Stimulated activated CD4-positive, alpha-beta T cell treated with anti-CD3 and anti-CD28 coated beads, Interleukin-1b, Interleukin-23, amount 100 ng/mL, for 48 hours (primary cell): ENCODE measurements at places on chromosomes 16 and 17.

DNA sequence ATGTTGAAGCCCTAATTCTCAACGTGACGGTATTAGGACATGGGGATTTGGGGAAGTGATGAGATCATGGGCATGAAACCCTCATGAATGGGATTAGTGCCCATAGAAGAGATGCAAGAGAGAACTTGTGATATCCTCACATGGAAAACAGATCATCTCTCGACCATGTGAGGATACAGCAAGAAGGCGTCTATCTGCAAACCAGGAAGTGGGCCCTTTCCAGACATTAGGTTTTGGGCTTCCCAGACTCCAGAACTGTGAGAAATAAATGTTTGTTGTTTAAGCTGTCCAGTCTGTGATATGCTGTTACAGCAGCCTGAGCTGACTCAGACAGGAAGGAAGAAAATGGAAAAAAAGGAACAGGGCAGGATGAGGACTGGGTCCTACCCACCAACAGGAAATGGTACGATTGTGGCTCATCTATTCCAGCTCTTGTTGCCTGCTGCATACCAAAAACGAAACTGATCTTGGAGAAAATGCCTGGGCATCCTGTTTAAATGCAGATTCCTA lies 21.9 kb upstream of the SSTR2 start:
- DNase-seq: peak; percentile 11

DNA sequence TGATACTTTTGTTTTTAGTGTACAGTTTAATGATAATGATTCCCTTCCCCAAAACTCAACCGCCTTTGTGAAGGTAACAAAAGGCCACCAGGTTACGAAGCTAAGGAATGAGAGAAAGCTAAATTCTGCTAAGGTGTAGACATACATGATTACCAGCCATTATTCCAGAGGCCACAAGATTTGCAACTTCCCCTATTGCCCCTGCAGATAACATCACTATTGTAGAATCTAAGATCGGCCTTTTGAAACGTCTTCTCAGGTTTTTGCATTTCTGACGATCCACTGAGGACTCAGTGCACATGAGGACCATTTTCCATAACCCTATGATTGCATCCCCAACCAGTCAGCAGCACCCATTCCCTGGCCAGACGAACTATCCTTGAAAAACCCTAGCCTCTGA lies 33.9 kb upstream of the SNN start:
- DNase-seq: no peak

DNA sequence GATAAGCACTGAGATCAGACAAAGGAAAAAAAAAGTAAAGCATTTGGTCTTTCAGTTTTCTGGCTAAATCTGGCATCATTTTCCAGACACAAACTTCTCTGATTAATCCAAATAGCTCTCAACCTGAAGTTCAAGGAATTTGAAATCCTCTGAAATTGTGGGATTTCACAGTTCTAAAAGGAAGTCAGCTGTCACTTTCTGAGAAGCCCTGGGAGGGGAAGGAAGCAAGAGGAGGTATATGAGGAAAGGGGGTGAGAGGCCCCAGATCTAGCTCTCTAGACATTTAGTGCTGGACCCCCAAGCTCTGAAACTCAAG lies 17.5 kb upstream of the HOXB9 start:
- no peak for DNase-seq

DNA sequence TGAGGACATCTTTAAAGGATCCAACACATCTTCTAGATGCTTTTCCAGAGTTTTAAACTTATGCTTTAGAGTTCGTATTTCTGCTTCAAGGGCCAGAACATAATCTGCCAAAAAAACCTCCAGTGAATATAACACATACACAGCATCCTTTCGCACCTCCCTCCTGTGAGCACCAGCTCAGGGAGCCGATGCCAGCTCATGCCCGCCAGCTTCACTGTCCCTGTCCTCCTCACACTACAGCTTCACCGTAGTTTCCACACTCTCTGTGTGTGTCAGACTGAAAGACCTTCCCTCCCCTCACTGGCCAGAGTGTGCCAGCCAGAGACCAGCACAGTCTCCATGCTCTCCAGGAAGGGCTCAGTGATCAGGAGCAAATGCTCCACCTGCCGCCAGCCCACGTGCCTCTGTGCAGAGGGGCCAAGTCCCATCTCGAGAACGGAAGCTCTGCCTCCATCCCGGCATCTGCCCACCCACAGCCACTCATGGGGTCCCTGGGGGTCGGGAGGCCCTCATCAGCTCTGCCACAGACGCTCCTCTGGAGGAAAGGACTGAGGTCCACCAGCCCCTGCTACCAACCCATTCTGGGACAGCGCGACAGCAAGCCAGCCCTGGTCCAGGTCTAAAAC lies 40.8 kb downstream of the CCDC57 start:
- no peak for DNase-seq

GRCh38 chr16:82152641-82153112 lies 17.3 kb downstream of the MPHOSPH6 start:
- no peak for DNase-seq

GRCh38 chr16:70465999-70466804 lies 11.8 kb downstream of the FCSK start:
- no peak for DNase-seq

DNA sequence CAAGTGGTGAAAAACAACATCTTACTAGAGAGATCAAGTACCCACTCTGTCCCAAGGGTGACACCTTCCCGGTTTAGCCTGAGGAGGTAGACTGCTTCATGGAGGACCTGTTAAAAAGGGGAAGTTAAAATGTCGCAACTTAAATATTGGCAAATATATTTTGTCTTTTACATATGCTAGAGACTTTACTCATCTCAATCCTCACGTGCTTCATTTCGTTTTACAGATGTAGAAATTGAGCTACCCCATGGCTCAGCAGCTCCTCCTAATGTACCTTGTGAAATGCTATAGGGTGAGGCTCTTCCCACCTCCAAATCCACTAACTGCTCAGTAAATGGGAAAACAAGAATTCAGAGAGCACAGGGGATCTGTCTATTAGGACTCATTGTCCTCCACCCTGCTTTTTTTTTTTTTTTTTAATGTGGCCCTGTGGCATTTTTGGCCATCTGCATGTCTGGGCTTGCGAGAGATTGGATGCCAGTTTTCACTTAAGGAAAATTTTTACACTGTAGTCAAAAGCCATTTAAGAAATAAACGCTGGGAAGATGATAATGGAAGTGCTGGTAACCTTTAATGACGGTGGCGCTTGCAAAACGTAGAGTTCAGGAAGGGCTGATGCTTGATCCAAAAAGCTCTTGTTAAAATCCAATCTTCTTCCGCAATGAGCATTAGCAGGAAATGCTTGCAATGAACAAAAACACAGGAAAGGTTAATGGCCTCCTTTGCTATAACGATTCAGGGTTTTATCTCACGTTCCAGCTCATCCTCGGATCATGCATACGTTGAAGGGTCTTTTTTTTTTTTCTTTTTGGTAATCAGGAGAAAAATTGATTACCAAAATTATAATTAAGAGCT lies 39.8 kb downstream of the HSBP1 start:
- no peak for DNase-seq

- no peak for DNase-seq
Observed at GRCh38 chr16:57384248-57385070, 12.2 kb downstream of the CX3CL1 start.

DNA sequence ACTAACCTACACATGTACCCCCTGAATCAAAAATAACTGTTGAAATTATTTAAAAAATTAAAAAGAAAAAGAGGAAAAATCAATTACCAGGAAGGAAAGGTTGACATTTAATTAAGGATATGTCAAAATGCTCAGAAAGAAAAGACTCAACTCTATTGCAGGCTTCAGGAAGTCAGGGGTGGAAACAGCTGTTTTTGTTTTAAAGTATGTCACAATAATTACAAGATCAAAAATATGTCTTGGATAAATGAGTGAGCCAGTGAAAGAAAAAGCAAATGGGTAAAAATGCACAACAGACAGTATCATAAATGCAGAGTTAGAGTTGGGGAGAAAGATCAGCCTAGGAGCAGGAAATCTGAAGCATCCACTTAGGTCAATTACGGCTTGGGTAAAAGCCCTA lies 146.0 kb downstream of the CDH11 start:
- no peak for DNase-seq

GRCh38 chr17:50209472-50210239 lies 8.2 kb upstream of the COL1A1 start:
- no peak for DNase-seq

- peak; percentile 75 for DNase-seq
Observed at GRCh38 chr17:78130437-78131101, at the start of gene TMC8. Gene TMC8, plus strand, starts transcription at chr17:78130771. Its CDS starts 818 bp downstream, at chr17:78131589.
